ENCODE measurements at places on chromosomes 5 and 9.

- no peak for DNase-seq
Observed at GRCh38 chr9:546235-546634, 295.3 kb upstream of the DMRT1 start.

DNA sequence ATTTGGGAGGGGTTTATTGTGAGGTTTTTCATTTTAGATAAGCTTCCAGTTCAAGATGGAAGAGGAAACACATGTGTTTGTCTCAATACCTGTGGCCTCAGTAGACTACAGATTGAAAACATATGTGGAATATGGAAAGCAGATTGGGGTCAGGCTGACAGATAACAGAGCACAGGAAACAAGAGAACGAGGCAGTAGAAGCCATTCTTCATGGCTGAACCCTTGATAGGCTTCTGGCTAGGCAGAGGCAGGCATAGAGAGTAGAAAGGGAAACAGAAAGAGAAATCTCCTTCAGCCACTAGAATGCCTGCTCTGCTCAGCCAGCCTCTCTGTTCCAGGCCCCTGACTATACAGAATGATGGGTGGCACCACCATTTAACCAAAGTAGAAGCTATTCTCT is 152.5 kb downstream of the MUSK start:
- DNase-seq: no peak

GRCh38 chr9:126327006-126327713 is 531 bp downstream of the MVB12B start:
- peak; percentile 51 for DNase-seq

GRCh38 chr5:142845402-142845921 is 75.3 kb downstream of the ARHGAP26 start:
- no peak for DNase-seq

DNA sequence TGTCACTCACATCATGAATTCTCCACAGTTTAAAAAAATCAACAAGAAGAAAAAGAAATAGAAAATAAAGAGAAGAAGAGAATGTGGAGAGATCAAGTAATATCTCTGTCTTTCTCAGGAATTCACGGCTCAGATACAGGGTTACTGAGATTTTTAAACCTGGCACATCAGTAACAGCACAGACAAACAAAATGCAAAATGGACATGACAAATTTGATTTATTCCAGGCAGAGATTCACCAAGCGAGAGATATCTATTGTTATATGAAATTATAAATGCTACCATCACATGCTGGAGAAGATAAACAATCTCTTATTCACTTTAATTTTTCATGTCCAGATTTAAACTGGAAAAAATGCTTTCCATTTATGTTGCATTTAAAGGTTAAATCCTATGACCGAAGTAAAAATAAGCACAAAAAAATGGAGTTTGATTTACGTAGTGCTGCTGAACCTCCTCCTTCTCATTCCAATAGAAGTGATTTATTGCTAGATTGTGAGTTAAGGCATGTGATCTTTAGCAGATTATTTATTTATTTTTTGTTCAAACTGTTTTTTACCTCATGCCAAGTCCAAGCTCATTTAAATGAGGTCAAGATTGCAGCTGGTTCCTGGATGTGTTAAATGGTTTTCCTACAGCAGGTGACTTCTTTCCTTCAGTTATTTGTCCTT is 926.4 kb downstream of the MAT2B start:
- no peak for DNase-seq
